ENCODE measurements at places on chromosomes 12 and 14. TPM values are rescaled to one million over a fixed set of nuclear protein-coding genes. Genes with fewer than 3 reads are reported as not detected.

DNA sequence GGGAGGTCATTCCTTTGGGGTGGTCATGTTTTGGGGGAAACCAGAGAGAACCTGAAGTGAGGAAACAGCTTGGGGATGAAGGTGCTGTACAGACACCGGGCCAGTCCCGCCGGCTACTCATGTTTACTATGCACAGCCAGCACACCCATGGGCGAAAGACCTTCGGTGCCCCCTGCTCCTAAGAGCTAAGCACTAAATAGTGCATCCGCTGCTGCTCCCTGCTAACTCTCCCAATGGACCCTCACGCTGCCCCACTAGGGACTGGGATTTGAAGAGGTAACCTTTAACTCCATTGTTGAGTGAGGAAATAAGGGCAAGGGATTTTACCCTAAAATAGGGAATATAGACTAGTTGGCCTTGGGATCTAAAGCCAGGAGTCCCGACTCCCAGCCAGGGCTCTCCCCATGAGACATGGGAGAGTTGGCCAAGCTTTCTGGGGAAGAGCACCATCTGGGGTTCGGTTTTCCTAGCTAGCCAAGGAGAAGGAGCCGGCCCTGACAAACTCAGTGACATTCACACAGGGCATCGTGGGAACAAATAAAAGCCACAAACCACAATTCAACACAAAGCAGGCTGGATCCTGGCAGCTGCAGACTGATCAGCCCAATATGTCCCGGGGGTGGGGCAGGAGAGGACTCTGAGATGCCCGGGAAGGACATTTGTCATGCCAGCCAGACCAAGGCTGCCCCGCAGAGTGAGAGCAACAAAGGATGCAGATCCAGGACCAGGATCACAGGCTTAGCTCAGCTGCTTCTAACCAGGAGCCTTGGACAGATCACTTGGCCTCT lies 91.7 kb downstream of the SINHCAF start:
- no peak for DNase-seq

The SLC25A29 gene
- 17.6 TPM for total RNA-seq

The LIN52 gene
- total RNA-seq, result 3.8 TPM

The TAS2R20 gene
- total RNA-seq, result 1.3 TPM

DNA sequence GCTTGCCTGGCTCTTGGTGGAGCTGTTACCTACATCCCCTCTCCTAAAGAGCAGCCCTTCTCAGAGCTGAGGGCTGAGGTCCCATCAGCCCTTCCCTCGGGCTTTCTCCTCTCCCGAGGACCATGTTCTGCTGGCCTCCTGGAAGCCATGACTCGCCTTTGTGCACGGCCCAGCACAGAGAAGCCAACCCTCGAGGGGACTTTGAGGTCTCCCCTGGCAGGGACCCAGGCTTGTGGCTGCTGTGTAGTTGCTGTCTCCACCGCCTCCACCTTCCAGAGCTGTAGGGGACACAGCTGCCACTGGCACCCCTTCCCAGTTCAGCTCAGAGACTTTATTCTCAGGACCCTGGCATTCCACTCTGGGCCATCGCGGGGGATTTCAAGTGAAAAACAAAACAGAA lies 22.9 kb upstream of the CCND2 start:
- no peak for DNase-seq

GRCh38 chr14:75138492-75138891 lies 11.6 kb upstream of the NEK9 start:
- no peak for DNase-seq

The TAS2R50 gene
- 0.60 TPM for total RNA-seq

The RASAL1 gene
- not detected for total RNA-seq

The CLEC1B gene
- total RNA-seq, result 20.2 TPM

The MEG3 gene
- total RNA-seq, result 13.6 TPM

DNA sequence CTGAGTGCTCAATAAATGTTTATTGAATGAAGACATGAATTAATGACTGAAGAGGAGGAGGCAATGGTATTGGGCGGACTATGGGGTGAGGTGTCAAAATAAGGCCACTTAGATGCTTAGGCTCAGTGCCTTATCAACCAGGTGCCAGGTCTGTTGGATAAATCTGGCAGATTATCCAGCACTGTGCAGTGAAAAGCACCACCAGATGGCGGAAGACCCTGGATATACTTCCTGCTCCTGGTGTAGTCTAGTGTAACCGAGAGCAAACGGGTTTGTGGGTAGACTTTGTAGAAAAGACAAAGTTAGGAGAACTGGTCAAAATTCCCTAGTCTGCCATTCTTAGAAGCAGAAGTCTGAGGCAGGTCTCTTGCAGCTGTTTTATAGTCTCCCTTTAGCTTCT lies 306.3 kb downstream of the ATP23 start:
- DNase-seq, result no peak

GRCh38 chr12:106918746-106919145 lies 37.0 kb upstream of the TMEM263 start:
- DNase-seq, result no peak

DNA sequence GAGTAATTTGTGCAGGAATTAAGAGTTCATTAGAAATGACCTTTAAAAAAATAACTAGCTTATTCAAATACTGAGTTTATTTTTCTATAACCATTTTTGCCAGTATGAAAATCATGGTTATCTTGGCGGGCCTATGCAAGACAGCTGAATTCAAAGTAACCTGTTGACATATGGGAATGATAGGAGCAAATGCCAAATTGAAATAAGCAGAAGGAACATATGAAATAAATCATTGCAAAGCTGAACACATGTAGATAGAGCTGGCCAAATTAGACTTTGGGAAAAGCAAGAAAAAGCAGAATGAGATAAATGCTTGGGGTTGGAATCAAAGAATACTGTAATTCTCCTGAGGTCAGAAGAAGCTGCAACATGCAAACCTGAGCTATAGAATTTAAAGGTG lies 372.5 kb downstream of the ADAMTS20 start:
- no peak for DNase-seq

GRCh38 chr14:97077253-97077653 lies 280.1 kb downstream of the VRK1 start:
- peak; percentile 60 for DNase-seq

DNA sequence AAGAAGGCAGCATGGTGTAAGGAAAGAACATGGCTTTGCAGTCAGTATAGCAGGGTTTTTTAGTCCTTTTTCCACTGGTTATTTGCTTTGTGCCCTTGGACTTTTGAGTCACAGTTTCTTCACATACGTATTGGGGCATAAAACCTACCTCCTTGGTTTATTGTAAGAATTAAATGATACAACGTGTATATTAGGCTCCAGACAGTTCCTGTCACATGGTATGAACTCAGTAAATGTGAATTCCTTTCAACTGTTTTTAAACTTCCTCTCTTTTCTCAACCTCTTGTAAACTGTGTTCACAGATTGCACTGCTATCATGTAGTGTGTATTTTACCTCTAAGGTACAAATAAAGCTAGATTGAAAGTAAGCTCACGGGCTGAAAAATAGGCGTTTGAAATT lies 29.5 kb downstream of the MSRB3 start:
- DNase-seq, result no peak

- DNase-seq, result no peak
Measured at GRCh38 chr12:7012024-7012607, 6.2 kb downstream of the LPCAT3 start.

GRCh38 chr12:129771238-129771637 lies 132.6 kb downstream of the TMEM132D start:
- no peak for DNase-seq

GRCh38 chr12:90618586-90618985 lies 336.4 kb downstream of the CCER1 start:
- no peak for DNase-seq

The SNRPF gene
- 10.2 TPM for total RNA-seq

The LRCOL1 gene
- 0.61 TPM for total RNA-seq

DNA sequence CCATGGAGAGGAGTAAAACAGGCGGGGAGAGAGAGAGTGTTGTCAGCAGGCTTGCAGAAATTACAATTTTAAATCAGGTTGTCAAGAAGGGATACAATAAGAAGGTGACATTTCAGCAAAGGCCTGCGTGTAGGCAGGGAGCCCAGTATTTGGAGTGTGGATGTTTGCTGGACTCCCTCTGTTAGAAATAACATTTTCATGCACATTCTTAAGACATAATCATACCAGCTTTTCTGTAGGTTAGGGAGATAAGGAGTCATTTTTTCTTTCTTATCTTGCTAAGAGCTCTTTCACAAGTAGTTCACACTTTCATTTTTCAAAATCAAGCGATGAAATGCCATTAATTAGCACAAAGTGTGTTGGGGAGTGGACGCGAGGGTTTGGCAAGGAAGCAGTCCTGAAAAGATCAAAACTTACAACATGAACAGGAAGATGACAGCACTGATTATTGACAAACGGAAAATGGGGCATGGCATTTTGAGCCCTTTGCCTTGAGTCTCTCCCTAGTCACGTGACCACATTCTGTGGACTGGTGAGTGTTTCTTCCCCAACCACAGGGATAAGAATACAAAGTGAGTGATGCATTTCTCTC lies 160.2 kb downstream of the DAD1 start:
- no peak for DNase-seq

DNA sequence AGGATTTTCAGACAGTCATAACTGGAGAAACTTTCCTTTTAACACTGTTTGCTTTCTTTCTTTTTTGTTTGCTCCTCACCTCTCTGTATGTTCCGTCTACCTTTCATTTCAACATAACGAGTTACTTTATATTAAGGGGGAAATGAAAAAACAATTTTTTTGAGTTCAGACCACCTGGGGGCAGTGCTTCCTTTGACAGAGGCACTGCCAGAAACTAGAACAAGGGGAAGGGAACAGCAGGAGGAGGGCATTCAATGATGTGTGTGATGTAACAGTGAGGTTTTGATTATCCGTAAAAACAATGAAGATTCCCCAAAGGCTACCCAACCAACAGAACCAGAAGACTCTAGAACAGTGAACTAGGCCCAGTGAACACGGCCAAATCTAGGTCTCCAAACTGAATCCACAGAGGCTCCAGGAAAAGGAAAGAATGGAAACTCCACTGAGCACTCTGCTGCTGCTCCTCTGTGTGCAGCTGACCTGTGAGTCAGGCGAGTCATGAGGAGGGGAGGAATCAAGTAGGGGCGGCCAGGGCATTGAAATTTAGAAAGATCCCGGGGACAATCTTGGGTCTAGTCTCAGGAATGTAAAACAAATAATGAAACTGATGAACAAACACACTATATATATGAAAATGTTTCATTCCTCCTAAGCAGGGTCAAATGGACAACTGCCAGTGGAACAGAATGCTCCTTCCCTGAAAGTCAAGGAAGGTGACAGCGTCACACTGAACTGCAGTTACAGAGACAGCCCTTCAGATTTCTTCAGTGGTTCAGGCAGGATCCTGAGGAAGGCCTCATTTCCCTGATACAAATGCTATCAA lies 323.5 kb downstream of the DAD1 start:
- no peak for DNase-seq

GRCh38 chr12:32365473-32366064 lies 33.8 kb upstream of the FGD4 start:
- DNase-seq, result no peak

DNA sequence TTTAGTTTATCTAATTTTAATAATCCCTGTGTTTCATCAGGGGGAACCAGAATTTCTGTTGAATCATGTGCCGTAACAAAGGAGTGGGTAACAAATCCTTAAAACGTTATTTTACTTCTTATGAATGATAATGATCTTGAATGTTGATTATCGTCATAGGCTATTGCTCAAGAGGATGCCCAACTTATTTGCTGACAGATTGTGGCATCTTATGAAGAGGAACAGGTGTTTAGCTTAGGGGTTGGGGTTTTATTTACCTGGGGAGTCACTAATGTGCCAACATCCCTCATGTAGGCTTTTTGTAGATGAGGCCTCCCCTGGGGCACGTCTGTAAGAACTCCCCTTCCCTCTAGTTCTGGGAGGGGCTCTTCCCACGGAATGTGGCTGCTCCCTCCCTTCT lies 32.4 kb upstream of the TMX1 start:
- DNase-seq, result no peak

GRCh38 chr14:94857950-94858349 lies 88.0 kb upstream of the GSC start:
- no peak for DNase-seq

The FOXN4 gene
- not detected for total RNA-seq
